ENCODE measurements at places on chromosomes 1 and 21.

DNA sequence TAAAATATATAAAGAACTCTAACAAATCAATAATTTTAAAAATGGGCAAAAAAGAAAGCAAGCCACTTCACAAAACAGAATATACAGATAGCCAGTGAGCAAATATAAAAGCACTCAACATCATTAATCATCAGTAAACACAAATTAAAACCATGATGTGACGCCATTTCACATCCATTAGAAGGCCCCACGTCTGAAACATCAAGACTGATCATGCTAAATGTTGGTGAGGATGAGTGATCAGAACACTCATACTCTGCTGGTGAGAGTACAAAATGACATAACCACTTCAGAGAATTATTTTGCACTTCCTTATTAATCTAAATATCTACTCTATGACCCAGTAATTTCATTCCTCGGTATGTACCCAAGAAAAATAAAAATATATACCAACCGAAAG is 512.2 kb upstream of the NR5A2 start:
- DNase-seq, result no peak

DNA sequence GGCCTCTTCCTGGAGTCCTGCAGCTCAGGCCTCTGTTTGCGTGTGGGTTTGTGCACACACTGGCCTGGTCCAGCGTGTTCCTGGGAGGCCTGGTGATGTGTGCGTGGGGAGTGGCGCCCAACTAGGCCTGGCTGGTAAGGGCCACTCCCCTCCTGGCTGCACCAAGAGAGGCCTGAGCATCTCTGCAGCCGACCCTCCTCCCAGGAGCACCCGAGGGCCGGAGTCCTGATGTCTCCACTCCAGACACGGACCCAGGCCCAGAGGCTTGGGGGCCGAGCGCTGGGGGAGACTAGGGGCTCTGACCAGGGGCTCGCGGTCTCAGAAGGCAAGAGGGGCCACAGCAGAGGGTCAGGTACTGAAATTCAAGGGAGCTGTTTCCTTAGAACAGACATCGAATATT is 33.3 kb downstream of the MORN1 start:
- DNase-seq, result no peak

GRCh38 chr1:32928715-32929114 is 27.5 kb upstream of the TMEM54 start:
- DNase-seq, result no peak

DNA sequence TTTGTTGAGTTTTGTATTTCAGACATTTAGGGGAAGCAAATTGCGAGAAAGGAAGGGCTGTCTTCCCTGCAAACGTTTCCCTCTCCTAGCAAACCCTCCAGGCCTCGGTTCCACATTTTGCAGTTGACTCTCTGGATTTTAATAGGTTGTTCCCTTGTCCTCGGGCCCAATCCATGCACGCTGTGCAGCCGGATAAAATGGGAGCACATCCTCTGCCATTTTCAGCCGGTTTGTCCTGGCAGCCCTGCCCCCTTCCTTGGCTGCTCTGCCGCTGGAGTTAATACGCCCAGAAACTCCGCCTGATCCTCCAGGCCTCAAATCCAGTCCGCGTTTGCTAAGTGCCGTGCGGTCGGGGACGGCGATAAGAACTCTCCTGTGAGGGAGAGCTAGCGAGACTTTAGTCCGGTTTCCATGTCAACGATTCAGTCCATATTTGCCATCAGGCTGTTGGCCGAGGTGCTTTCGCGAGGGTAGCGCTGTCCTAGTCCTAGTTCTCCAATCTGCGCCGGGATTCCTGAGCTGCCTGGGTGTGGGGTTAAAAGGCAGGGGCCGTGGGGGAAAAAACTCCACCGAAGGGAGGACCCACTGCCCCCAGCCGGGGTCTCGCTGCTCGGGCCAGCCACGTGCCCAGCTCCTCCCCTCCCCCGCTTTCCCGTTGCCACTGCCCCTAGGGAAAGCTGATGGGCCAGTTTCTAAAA is 2.9 kb upstream of the ARID1A start:
- peak; percentile 54 for DNase-seq

GRCh38 chr1:161838362-161838761 is 72.2 kb downstream of the ATF6 start:
- no peak for DNase-seq

DNA sequence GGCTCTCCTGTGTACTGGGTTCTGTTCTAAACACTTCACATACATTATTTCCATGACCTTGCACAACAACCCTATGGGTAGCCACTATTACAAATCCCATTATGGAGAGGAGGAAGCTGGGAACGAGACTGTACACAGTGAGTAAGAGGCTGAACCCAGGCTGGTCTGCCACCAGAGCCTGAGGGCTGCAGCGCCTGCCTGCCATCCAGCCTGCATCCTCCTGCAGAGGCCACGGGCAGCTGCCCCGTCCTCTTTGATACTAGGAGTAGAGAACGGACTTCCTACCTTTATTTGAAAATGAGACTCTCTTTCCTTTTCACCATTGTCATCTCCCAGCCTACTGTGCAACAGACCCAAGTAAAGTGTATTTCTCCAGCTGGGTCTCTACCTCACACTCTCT is 370.0 kb downstream of the HHAT start:
- DNase-seq, result no peak
